Activated naive CD4-positive, alpha-beta T cell treated with Interleukin-2 at 50 U/mL for 16 hours (primary cell): ENCODE measurements at places on chromosomes 11 and 22.

DNA sequence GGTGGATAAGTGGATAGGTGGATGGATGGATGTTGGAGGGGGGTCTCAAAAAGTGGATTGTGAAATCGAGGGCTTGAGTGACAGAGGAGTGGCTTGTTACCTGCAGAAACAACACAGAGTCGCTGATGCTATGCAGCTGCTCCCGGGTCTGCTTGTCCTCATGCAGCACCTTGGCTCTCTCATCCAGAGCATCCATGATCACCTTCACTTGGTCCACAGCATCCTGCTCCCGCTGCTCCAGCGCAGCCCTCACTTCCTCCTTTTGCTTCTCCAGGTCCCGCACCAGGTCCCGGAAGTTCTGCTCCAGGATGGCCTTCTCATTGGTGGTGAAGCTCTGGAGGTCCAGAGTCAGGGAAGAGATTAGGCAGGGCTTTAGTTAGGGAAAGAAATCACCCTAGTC, 10.7 kb downstream of the TRIM29 start:
- DNase-seq: no peak

DNA sequence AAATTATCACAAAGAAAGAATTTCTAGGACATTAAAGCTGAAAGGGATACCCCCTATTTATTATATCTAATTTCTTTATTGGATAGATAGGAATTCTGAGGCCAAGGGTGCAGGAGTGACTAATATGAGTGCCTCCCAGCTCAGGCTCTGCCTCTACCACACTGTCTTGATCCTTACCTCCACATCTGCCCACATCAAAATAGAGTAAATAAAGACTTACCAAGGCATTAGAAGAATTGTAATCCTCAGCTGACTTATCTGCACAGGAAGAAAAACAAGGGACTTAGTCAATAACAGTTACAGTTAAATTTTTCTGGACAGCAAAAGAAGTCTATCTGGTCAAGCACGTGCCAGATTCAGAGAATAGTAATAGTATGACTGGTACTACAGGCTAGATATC, 72.6 kb upstream of the GDPD4 start:
- no peak for DNase-seq

DNA sequence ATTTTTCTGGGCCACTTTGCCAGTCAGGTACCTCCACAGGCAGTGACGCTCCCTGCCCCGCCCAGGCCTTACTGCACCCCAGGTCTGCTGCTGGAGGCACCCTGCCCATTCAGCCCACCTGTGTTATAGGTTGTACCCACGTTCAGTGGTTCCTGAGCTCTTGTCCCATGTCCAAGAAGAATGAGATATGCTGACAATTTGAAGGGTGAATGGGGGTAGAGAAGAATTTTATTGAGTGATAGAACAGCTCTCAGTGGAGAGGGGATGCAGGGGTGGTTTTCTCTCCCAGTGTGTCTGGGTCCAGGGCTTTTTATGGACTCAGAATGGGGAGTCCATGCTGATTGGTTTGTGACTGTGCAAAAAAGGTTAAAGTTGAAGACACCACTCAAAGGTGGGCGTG, 149.7 kb downstream of the LDLRAD3 start:
- DNase-seq: no peak

DNA sequence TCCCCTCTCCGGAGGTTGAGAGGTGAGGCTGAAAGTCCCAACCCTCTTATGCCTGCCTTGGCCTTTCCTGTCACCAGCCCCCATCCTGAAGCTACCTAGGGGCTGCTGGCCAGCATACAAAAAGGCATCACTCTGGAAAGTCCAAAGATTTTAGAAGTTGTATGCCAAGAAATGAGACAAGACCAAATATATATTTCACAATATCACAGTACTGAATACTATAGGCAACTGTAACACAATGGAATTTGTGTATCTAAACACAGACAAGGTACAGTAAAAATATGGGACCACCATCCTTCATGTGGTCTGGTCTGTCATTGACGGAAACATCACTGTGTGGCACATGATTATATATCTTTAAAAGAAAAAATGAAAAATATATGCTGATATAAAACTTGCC, 4.2 kb downstream of the KLHL22 start:
- no peak for DNase-seq

DNA sequence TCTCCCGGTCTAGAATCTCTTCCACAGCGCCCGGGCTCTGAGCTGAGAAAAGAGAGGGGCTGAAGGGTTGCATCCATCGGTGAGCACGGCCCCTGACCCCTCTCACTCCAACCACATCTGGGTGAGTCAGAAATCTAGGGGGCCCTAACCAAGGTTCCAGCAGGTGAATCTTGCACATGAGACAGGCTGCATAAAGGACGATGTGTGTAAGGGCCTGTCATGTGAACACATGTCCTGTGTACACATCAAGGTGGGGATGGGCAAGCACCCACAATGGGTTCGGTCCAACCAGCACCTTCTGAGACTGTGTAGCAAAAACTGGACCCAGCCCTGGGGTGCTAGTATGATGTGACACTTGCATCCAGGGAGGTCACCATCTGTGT, 1.2 kb downstream of the BET1L start:
- peak; percentile 1 for DNase-seq

DNA sequence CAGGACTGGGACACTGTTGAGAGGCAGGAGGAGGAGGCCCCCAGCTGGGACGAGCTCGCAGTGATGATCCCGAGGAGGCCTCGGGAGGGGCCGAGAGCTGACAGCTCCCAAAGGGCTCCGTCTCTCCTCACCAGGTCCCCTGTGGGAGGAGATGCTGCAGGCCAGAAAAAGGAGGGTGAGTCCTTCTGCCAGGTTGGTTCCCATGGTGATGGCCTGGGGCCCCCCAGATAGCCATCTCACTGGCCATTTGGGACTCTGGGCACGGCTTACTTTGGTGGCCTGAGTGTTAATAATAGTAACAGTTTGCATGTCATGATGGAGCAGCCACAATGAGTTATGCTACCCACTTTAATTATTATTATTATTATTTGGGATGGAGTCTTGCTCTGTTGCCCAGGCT, 18.9 kb downstream of the TRIOBP start:
- DNase-seq: no peak

GRCh38 chr11:116661056-116661455, 111.7 kb downstream of the BUD13 start:
- no peak for DNase-seq

DNA sequence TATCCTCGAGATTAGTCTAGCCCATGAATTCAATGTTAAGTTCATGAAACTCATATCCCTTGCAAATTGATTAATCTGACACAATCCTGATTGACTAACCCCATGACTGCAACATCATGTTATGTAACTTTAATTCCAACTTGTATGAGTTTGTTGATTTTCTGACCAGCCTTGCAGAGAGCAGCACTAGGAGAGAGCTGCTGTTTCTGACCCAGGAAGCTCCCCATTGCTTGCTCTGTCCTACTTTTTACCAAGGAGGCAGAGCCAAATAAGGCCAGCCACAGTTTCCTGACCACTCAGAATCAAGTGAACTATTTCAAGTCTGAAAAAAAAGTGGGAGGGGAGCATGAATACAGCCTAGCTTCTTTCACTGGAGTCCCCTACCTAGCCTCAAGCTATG, 13.2 kb downstream of the MPZL3 start:
- no peak for DNase-seq

DNA sequence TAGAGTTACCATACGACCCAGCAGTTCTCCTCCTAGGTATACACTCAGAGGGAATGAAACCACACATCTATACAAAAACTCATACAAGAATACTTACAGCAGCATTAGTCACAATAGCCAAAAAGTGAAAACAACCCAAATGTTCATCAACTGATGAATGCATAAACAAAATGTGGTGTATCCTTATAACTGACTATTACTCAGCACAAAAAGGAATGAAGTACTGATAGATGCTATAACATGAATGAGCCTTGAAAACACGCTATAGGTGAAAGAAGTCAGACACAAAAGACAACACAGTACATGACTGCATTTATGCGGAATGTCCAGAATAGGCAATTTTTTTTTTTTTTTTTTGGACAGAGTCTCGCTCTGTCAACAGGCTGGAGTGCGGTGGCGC, 23.1 kb downstream of the NCAPD3 start:
- DNase-seq: no peak

DNA sequence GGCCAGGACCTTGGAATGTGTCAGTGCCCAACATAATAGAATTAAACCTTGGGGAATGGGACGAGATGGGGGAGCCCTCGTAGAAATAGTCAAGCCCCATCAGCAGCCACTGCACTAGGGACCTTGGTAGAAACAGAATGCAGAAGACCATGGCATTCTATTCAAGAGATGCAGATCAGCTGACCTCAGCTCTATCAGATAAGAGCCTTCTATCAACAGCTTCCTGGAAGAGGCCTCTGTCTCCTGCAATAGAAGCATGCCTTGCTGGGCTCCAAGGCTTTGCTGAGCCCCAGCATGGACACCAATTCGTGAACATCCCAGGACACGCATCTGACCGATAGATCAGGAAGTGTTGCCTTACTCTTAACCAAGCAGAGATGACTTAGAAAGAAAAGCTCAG, 27.5 kb upstream of the FLI1 start:
- DNase-seq: no peak

- no peak for DNase-seq
Observed at GRCh38 chr11:90171359-90171758, 36.9 kb downstream of the NAALAD2 start.

DNA sequence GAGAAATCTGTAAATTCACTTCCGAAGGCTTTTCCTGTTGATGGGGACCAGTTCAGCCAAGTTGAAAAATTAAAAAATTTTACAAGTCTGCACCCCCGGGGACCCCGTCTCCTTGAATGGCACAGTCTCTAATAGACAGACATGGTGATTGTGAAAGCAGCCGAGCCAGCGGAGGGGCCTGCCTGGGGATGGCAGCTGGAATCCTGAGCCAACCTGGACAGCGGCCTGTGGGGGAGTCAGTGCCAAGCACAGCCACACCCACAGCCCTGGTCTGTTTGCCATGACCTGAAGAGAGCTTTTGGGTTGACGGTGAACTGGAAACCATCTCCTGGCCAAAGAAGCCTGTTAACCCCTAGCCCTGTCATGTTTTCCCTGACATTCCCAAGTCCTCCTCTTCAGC, 64.7 kb downstream of the PARVG start:
- DNase-seq: no peak
